Osteocyte (in vitro differentiated cells): ENCODE measurements at places on chromosomes 1 and 21. TPM values are rescaled to one million over a fixed set of nuclear protein-coding genes. Genes with fewer than 3 reads are reported as not detected.

- H3K4me3 ChIP-seq: peak within 1 kb of the TSS; percentile 89
- H3K4me1 ChIP-seq: peaks cover 25% of the 10 kb centered on the region
- H3K36me3 ChIP-seq: peaks cover 12% of the 10 kb centered on the region
- H3K27ac ChIP-seq: peak within 1 kb of the TSS; percentile 94
Measured at GRCh38 chr1:109655615-109656519, at the start of gene GSTM4. Gene GSTM4, plus strand, starts transcription at chr1:109656099. Its CDS starts 291 bp downstream, at chr1:109656390.

GRCh38 chr1:180083164-180083563, 71.5 kb upstream of the QSOX1 start:
- no peak overlapping the region for H3K4me3 ChIP-seq
- H3K27ac ChIP-seq: no peak overlapping the region
- no peaks in the 10 kb centered on the region for H3K4me1 ChIP-seq
- no peaks in the 10 kb centered on the region for H3K27me3 ChIP-seq
- DNase-seq: no peak

- H3K27ac ChIP-seq: no peak overlapping the region
- no peaks in the 10 kb centered on the region for H3K4me1 ChIP-seq
- H3K27me3 ChIP-seq: no peaks in the 10 kb centered on the region
- H3K4me3 ChIP-seq: no peak overlapping the region
- no peaks in the 10 kb centered on the region for H3K36me3 ChIP-seq
Measured at GRCh38 chr21:14482165-14482564, 64.0 kb downstream of the SAMSN1 start.

DNA sequence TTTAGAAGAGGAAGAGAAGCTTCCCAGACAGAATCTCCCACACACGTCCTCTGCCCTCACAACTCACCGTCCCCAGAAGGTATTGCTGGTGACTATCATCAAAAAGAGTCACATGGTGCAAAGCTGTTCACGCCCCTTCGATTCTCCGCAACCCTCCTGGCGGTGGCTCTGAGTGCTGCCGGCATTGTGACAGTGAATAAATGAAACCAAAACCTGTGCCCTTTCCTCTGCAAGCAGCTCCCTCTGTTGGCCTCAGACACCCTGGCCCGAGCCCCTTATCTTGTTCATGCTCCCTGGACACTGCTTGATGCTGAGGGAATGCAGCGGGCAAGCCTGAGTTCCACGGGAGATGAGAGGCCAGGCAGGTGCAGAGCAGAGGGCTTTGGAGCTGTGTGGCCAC, 510.3 kb downstream of the NPHP4 start:
- no peaks in the 10 kb centered on the region for H3K27me3 ChIP-seq
- DNase-seq: no peak
- no peak overlapping the region for H3K4me3 ChIP-seq
- no peak overlapping the region for H3K27ac ChIP-seq

DNA sequence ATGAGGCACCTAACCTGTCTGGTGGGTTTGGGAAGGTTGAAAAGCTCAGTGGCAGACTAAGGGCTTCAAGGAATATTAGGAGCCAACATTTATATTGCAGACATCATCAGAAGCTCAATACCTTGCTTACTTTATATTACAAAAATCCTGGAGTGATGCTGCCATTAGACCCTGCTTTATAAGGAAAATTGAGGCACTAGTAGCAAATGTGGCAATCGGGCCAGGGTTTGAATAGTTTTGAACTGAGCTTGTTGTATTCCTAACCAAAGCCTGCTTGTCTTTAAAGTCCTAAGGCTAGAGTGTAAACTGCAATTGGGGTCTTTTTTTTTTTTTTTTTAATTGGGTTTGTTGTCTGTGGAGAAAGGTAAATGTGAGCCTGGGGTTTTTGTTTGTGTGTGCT, 14.3 kb downstream of the L1TD1 start:
- no peak overlapping the region for H3K4me3 ChIP-seq
- peaks cover 9% of the 10 kb centered on the region for H3K27me3 ChIP-seq
- no peak for DNase-seq
- no peaks in the 10 kb centered on the region for H3K4me1 ChIP-seq
- H3K27ac ChIP-seq: no peak overlapping the region
- peaks cover 1% of the 10 kb centered on the region for H3K36me3 ChIP-seq

- H3K36me3 ChIP-seq: peaks cover 12% of the 10 kb centered on the region
- no peak overlapping the region for H3K27ac ChIP-seq
- no peak for DNase-seq
- H3K4me1 ChIP-seq: peaks cover 31% of the 10 kb centered on the region
Measured at GRCh38 chr1:53556657-53557227, 97.5 kb downstream of the DMRTB1 start.

GRCh38 chr21:44436958-44437357, 18.4 kb upstream of the LRRC3 start:
- H3K4me1 ChIP-seq: no peaks in the 10 kb centered on the region
- H3K27ac ChIP-seq: no peak overlapping the region

DNA sequence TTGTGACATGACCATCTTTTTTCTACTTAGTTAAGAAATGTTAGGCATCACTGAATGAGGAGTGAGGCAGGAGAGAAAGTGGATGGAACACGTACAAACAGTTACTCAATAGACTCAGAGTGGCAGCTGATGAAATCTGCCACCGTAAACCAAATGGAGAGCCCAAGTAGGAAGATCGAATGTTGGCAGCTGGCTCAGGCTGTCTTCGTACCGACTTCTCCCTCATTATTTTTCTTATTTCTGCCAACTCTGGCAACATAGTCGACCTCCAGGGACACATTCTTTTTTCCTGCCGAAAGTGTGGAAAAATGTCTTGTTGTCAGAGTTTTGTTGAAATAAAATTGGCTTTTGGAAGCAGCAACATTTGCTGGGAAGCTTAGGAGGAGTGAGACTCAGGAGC, 143.3 kb downstream of the GREM2 start:
- H3K27ac ChIP-seq: no peak overlapping the region
- no peaks in the 10 kb centered on the region for H3K27me3 ChIP-seq
- no peak for DNase-seq
- peaks cover 1% of the 10 kb centered on the region for H3K36me3 ChIP-seq

GRCh38 chr1:42767510-42768000, 506 bp downstream of the C1orf50 start:
- peak overlapping the region; percentile 85 for H3K27ac ChIP-seq
- no peaks in the 10 kb centered on the region for H3K27me3 ChIP-seq
- H3K4me1 ChIP-seq: peaks cover 27% of the 10 kb centered on the region
- no peak for DNase-seq

GRCh38 chr1:162003830-162004215, 19.8 kb downstream of the OLFML2B start:
- H3K36me3 ChIP-seq: peaks cover 18% of the 10 kb centered on the region
- DNase-seq: no peak
- H3K4me3 ChIP-seq: peak overlapping the region; percentile 39
- peak overlapping the region; percentile 88 for H3K27ac ChIP-seq
- H3K4me1 ChIP-seq: peaks cover 41% of the 10 kb centered on the region
- H3K27me3 ChIP-seq: no peaks in the 10 kb centered on the region

DNA sequence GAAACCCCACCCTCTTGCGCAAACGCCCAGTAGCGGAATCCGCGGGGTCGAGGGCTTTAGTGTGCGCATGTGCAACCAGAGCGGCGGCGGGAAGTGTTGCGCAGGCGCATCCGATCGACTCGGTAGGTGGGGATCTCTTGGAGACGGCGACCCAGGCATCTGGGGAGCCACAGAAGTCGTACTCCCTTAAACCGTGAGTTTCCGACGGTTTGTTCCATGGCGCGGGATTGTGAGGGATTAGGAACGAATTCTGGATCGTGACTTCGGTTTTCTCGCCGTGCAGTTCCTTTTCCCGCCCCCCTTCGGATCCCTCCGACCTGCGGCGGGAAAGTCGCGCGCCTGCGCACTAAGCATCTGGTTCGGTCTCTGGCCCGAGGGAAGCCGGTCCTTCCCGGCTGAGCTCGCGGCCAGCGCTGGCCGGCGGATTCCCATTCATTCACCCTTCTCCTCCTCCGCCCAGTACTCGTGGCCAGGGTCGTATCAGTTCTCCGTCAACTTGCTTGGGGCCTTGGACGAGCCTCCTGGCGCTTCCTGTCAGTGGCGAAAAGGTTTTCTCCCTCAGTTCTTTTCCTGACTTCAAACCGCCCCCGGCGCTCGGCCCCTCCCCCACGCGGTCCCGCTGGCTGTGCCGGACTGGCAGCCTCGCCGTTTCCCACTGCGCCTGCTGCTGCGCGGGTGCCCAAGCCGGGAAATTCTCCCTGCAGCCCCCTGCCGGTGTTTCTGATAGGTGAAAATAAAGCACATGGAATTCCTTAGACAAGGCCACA, at the start of gene CDC7:
Gene CDC7, plus strand, starts transcription at position 96 of the 767 bp plus-strand sequence. CDS start 866 bp downstream, outside the sequence.
- H3K36me3 ChIP-seq: no peaks in the 10 kb centered on the region
- no peak within 1 kb of the TSS for H3K4me3 ChIP-seq
- H3K27ac ChIP-seq: no peak within 1 kb of the TSS
- no peaks in the 10 kb centered on the region for H3K27me3 ChIP-seq
- peak; percentile 97 for DNase-seq

GRCh38 chr1:79325705-79326104, 319.2 kb upstream of the ADGRL4 start:
- no peak for DNase-seq
- peaks cover 17% of the 10 kb centered on the region for H3K4me1 ChIP-seq
- peaks cover 5% of the 10 kb centered on the region for H3K36me3 ChIP-seq
- no peaks in the 10 kb centered on the region for H3K27me3 ChIP-seq

DNA sequence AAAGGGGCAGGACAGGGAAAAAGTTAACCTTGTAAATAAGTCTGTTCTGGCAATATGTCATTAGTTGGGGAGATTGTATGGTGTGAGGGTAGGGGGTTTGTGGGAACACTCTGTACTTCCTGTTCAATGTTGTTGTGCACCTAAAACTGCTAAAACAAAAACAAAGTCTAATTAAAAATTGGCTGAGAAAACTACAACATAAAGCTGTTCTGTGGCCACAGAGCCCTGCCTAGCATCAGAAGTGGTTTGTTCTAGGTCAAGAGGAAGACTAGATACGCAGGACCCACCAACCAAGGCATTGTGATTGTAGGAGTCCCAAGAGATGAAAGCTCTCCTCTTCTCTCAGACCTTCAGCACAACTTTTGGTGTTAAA, 81.0 kb upstream of the LRRC8D start:
- DNase-seq: no peak
- no peaks in the 10 kb centered on the region for H3K36me3 ChIP-seq
- no peak overlapping the region for H3K27ac ChIP-seq
- H3K4me3 ChIP-seq: no peak overlapping the region
- H3K4me1 ChIP-seq: peaks cover 8% of the 10 kb centered on the region
- peaks cover 9% of the 10 kb centered on the region for H3K27me3 ChIP-seq

DNA sequence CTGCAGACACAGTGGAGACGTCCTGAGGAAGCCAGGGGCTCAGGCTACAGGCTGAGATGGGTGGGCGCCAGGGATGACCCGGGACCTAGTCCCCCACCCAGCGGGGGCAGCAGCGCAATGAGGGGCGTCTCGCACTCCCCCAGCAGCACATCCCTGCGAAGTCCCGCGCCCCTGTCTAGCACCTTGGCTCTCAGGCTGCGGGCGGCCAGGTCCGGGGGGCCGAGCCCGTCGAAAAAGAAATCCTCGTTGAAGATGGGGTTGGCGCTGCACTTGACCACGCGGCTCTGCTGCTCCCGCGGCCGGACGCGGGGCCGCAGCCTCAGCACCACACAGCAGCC, 1.8 kb downstream of the C2CD4D start:
- peak overlapping the region; percentile 43 for H3K4me3 ChIP-seq
- no peaks in the 10 kb centered on the region for H3K36me3 ChIP-seq
- no peak for DNase-seq
- H3K4me1 ChIP-seq: peaks cover 12% of the 10 kb centered on the region

DNA sequence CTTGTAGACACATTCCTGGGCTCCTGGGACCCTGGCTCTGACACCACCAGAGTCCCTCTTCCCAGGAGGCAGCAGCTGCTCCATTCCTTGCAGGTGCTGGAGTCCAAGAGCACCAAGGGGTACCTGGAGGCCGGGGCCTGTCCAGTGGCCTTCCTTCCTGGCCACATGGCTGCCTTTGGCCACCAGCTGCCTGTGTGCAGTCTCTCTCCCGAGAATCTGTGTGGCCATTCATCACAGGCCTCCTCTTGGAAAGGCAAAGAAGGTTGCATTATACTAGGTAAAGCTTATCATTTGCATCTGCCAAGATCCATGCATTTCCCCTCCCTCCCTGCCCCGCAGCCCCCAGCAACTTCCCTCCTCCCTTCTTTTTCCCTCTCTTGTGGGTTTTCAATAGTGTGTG, 48.9 kb upstream of the OLIG2 start:
- H3K36me3 ChIP-seq: no peaks in the 10 kb centered on the region
- H3K4me1 ChIP-seq: no peaks in the 10 kb centered on the region
- no peak overlapping the region for H3K4me3 ChIP-seq
- peak; percentile 59 for DNase-seq

DNA sequence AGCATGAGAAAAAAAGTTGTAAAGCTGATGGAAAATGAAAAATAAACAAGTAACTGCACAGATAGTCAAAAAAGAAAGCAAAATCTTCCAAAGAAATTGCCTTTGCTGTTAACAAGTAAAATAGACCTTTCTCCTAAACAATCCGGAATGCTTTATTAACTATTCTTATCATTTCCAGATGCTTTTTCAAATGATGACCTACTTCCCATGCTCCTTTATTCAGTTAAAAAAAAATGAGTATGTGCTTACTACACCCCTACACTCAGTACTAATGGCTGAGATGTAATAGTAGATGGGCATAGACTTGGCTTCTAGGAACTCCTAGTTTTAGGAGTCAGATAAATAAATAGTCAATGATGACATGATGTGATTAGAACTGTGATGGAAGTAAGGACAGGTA, 108.5 kb downstream of the NIBAN1 start:
- DNase-seq: no peak
- no peak overlapping the region for H3K4me3 ChIP-seq
- H3K4me1 ChIP-seq: peaks cover 20% of the 10 kb centered on the region
- H3K27ac ChIP-seq: no peak overlapping the region
- H3K27me3 ChIP-seq: peaks cover 13% of the 10 kb centered on the region

- peak overlapping the region; percentile 1 for H3K27ac ChIP-seq
- H3K36me3 ChIP-seq: no peaks in the 10 kb centered on the region
Measured at GRCh38 chr21:29105218-29105617, 25.2 kb upstream of the MAP3K7CL start.

The FAM43B gene
- total RNA-seq: 0.37 and 0.43 TPM in 2 replicates

The GJA4 gene
- not detected in 2 replicates for total RNA-seq

The CYP4Z1 gene
- total RNA-seq: not detected in 2 replicates

The ELOVL1 gene
- total RNA-seq: 61.9 and 62.5 TPM in 2 replicates

The KCNQ4 gene
- total RNA-seq: 0.51 and 0.63 TPM in 2 replicates
